ENCODE measurements at places on chromosomes 7 and 10.

DNA sequence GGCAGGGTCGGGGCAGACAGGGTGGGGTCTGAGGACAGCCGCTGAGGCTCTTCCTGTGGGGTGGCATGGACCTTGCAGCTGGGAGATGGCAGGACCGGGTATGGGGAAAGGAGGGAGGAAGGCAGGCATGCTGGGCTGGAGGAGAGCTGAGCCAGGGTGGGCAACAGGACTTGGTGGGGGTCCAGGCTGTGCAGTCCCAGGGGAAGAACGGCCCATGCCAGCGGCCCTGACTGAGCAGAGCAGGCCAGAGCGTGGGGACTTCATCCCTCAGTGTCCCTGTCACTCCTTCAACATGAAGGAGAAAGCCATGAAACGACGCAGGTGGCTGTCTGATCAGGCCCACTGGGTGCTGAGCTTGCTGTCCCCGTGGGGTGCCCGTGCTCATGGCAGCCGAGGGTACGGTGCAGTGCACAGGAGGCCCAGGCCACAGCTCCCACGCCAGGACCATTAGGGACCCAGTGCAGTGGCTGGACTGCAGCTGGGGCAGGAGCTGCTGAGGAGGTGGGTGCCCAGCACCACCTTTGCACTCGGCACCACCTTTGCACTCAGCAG, 519.6 kb downstream of the PTPRN2 start:
- DNase-seq: no peak

GRCh38 chr7:98217623-98218582, 6.7 kb downstream of the BHLHA15 start:
- no peak for DNase-seq

DNA sequence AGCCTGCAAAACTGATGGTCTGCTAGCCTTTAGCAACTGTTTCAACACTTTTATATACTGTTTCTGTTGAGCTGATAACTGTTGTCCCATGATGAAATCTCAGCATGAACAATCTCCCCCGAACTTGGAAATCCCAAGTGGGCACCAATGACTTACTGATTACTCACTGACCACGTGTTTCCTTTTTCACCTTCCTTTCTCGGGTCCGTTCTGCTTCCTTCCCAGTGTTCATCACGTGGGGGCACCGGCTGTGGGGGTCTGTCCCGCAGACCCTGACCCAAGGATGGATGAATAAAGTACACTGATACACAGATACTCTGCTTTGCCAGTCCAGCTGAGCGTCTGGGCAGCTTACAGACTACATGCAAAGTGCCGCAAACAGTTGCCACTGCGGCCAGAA, 39.0 kb upstream of the RASGEF1A start:
- DNase-seq: no peak

- DNase-seq: no peak
These were observed 334.4 kb downstream of the ADARB2 start for GRCh38 chr10:1402816-1403507.

GRCh38 chr7:19016140-19016539, 101.3 kb downstream of the TWIST1 start:
- no peak for DNase-seq

- DNase-seq: peak; percentile 83
These were observed 81.1 kb downstream of the ZMIZ1 start for GRCh38 chr10:79149662-79150443.

GRCh38 chr7:77331938-77332695, 84.0 kb downstream of the GSAP start:
- DNase-seq: peak; percentile 76

GRCh38 chr10:126016156-126016805, 119.9 kb downstream of the FANK1 start:
- DNase-seq: no peak

GRCh38 chr7:90666186-90666585, 70.1 kb downstream of the CDK14 start:
- no peak for DNase-seq

GRCh38 chr10:133100706-133101415, 13.1 kb downstream of the ADGRA1 start:
- DNase-seq: no peak

DNA sequence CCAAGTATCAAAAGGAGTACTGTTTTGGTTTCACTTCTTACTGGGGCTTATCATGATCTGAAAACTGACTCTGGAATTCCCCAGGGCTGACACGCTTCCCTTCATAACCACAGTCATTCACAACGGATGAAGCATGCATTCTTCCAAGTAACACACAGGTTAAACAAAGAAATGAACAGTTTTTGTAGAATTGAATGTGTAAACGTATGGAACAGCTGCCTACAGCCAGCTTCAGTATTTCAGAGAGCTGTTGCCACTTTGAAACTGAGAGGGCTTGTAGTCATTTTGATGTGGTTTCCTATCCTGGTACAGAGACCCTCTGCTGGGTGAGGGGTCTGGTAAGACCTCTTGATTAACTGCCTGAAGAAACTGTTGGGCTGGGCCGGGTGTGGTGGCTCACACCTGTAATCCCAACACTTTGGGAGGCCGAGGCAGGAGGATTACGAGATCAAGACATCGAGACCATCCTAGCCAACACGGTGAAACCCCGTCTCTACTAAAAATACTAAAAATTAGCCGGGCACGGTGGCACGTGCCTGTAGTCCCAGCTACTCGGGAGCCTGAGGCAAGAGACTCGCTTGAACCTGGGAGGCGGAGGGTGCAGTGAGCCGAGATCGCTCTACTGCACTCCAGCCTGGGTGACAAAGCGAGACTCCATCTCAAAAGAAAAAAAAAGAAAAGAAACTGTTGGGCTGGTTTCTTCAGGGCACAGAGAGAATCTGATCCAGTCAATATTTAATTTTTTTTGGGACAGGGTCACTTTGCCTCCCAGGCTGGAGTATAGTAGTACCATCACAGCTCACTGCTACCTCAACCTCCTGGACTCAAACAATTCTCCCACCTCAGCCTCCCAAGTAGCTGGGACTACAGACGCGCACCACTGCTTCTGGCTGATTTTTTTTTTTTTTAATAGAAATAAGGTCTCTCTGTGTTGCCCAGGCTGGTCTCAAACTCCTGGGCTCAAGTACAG, 4.7 kb downstream of the NFE2L3 start:
- peak; percentile 52 for DNase-seq

- no peak for DNase-seq
These were observed 33.0 kb upstream of the SHH start for GRCh38 chr7:155845226-155845625.

- DNase-seq: no peak
These were observed 5.2 kb upstream of the APBB1IP start for GRCh38 chr10:26432938-26433337.

DNA sequence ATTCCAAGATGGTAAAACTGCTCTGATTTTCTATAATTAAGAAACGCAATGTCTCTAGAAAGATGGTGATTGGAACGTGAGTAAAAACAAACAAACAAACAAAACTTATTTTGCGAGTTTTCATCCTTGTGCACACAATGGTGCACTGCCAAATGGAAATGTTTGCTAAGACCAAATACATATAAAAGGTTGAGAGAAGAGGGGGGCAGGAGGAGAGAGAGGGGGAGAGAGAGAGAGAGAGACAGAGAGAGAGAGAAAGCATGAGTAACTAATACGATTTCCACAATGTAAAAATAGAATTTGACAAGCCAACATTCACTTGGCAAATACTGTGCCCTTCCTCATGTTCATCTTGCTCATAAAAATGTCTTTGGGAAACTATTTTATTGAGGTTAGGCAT, 375.4 kb downstream of the CNTNAP2 start:
- DNase-seq: no peak

GRCh38 chr10:106169241-106169640, 995.3 kb downstream of the SORCS1 start:
- no peak for DNase-seq

- DNase-seq: no peak
These were observed 454.0 kb upstream of the SORCS1 start for GRCh38 chr10:107618504-107618994.

- peak; percentile 4 for DNase-seq
These were observed 100.2 kb upstream of the SORCS1 start for GRCh38 chr10:107264742-107265141.

- DNase-seq: no peak
These were observed 58.7 kb upstream of the MYL10 start for GRCh38 chr7:101687791-101688182.

DNA sequence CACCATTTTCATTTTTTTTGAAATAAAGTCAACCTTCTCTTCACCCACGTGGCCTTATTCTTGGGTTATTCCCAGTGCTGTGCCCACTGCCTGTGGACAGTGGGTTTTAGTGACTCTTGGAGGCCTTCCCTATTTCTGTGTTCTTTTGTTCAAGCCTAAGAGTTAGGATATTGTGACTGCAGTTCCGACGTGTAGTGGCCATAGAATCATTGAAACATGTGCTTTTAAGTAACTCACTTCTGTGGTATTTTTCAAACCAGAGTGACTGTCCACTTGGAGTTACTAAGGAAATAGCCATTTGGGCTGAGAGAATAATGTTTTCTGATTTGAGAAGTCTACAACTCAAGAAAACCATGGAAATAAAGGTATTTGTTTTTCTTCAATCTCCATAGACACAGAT, 23.7 kb downstream of the TDRD1 start:
- no peak for DNase-seq

DNA sequence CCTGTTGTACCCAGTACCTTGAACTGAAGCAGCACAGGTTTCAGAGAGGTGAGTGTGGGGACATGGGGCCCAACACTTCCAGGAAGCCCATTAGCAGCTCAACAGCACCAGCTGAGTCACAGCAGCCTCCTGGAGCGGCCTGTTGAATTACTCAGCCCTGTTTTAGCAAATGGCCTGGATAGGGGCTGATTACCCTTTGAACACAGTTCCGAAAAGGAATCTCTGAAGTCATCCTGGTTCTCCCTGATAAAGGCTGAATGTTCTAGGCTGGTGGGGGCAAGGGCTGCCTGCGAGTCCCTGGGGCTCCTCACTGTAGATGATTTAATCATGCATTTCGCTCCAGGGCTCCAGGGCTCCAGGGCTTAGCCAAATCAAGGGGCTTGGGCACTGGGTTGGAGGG, 287.5 kb downstream of the GRID1 start:
- no peak for DNase-seq

DNA sequence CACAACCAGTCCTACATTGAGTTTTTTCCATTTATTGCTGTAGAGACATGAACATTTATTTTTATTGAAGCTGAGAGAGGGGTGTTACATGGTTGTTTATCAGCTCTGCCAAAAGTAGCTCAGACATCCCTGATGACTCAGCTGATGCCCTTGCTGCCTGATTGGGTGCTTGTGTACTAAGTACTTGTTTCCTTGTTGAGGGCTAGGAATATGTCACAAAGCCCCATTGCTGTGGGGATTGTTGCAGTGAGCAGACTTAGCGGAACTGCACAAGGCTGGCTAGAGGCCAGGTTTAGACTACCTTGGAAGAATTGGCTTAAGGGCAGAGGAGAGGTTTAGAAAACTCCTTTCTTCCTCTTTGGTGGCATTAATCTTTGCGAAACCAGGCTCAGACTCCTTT, 110.6 kb downstream of the AUTS2 start:
- DNase-seq: no peak

DNA sequence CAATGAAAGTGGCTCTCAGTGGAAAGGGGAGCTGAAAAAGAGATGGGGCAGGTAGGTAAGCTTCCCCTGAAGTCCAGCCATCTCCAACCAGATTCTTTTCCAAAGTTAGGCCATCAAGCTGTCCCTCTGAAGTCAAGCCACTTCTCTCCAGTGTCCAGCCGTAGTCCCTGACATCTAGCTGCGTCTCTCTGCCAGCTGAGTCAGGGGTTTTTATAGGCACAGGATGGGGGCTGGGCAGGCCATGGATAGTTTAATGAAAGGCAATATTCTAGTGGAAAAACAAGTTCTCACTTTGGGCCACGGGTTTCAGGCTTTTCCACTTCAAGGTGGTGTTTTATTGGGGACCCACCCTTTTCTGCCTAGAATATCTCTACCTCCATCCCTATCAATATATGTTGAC, 36.8 kb downstream of the AVL9 start:
- no peak for DNase-seq

GRCh38 chr10:76433161-76434005, 1002.0 kb downstream of the LRMDA start:
- DNase-seq: no peak

DNA sequence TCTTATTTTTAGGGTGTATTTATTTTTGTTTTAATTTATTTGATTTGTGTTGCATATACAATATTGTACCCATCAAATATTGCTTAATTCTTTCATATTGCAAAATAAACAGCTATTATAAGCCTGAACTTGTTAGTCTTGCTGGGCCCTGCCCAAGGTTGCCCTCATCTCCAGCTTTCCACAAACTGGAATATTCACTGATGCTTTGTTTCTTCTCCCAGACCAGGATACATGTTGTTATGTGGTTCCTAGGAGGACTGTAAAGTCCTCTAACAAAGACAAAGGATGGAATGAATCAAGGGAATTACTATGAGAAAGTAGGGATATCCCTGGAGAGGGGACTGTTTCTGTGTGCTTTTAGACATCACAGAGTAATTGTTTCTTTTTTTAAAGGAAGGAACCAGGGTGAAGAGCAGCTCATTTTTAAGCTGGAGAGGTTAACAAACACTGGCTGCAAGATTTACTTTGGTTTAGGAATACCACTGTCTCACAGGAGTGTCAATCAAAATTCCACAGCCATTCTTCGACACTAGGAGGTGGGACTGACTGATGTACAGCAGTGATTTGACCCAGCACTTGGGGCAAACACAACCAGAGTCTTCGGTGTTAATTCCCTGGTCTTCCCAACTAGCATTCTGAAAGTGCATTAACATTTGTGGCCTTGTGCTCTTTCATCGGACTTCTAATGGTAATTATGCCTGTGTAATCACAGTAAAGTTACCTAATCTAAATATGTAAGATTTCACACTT, 14.8 kb upstream of the CD36 start:
- DNase-seq: no peak

DNA sequence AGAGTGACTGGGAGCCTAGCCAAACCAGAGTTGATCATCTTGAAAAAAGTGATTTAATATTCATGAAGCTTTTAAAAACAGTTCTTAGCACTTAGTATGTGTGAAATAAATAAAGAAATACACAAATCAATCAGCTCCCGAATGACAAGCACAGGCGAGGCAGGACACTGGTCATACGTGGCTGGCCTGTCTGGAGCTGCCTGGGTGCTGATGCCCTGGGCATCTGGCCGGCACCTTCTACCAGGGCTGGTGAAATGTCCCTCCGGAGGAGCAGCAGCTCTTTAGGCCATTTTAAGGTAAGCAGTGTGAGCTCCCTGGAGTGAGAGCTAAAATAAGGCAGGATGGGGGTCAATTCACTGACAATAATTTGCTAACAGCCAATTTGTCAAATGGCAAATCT, 23.7 kb downstream of the IL15RA start:
- DNase-seq: no peak
